Placental epithelial cell (primary cell): ENCODE measurements at places on chromosomes 7 and 10. TPM values are rescaled to one million over a fixed set of nuclear protein-coding genes. Genes with fewer than 3 reads are reported as not detected.

Gene MPP7
- 2.0 and 6.3 TPM in 2 replicates for total RNA-seq

Gene CUBN
- total RNA-seq, result 0.43 and 0.79 TPM in 2 replicates

Gene DTX2
- total RNA-seq, result 10.2 and 11.8 TPM in 2 replicates

Gene BAMBI
- 65.1 and 69.9 TPM in 2 replicates for total RNA-seq

Gene C10orf62
- total RNA-seq, result 0.33 TPM in 1 of 2 replicates, not detected in the other
